ENCODE measurements at places on chromosomes 11 and 22. TPM values are rescaled to one million over a fixed set of nuclear protein-coding genes. Genes with fewer than 3 reads are reported as not detected.

DNA sequence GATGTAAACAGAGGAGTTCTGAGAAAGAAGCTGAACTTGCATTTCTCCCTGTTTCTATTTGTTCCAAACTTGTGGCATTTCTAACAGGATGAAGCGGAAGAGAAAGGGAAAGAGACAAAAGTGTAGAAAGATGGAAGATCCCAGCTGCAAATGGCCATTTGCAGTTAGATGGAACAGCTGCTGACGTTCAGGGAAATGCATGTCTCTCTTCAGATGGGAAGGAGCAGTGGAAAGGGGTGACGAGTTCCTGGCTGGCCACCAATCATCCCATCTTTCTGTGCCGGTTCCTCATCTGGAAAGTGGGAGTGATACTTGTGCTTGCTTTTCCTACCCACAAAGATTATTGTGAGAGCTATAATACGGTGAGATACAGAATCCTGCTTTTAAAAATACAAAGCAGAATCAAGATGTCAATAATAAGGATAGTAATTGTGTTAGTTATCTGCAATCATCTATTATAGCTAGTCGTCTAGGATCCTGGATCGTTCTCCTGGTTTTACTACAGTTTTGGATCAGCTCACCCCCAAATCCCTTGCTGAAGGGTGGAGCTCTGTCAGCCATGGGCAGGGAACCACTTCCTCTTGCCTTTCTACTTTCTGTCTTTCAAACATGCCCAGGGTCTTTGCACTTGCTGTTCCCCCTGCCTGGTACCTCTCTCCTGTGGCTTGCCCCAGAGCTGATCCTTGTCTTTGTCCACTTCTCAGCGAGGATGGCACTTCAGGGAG, 1.2 kb upstream of the TIMP3 start:
- no peak for DNase-seq

- peak; percentile 69 for DNase-seq
These were observed at the start of gene CYB5R2 for GRCh38 chr11:7672960-7673723. CYB5R2 (minus strand) TSS chr11:7673500; CDS start chr11:7672825, 675 bp downstream.

Gene CAT
- 167 TPM for total RNA-seq

DNA sequence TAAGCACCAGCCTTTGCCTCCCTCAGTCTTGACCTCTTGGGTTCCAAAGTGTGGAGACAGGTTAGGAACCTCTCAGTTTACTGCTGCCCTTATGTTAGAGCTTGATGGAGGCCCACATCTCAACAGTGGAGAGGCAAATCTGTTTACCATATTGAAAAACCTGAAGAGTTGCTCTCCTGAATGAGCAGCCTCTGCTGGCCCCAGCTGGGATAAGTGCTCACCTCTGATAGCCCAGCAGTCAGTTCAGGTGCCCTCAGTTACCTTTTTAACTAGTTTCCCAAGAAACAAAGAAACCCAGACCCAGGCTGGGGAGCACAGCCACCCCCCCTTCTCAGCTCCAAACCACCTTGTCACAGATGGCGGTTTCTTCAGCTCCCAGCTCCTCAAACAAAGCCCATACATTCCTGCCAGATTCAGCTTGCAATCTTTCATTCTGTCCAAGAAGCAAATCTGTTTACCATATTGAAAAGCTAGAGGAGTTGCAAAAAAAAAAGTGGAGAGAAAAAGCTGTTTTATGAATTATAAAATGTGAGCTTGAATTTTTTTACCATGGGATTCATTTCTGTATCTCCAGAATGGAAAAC, 57.2 kb downstream of the PPFIBP2 start:
- DNase-seq: no peak

Gene NTM
- not detected for total RNA-seq

DNA sequence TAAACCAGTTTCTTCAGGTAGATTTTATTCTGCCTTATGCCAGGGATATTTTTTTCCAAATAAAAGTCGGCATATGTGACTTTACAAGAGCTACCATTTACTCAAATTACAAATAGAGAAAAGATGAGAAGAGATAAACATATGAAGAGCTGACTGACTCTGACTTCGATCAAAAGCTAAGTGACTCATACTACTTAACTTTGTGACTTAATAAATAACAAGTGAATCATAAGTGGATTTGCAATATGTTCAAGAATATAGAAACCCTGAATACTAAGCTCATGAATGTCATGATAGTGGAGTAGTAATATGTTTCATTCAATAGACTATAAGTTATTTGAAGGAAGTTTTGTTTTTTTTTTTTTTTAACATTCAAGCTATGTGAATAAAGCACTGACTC, 130.5 kb upstream of the ANO3 start:
- DNase-seq: no peak

Gene JAML
- 2.3 TPM for total RNA-seq

Gene ETS1
- 30.0 TPM for total RNA-seq

Gene KRTAP5-3
- not detected for total RNA-seq

DNA sequence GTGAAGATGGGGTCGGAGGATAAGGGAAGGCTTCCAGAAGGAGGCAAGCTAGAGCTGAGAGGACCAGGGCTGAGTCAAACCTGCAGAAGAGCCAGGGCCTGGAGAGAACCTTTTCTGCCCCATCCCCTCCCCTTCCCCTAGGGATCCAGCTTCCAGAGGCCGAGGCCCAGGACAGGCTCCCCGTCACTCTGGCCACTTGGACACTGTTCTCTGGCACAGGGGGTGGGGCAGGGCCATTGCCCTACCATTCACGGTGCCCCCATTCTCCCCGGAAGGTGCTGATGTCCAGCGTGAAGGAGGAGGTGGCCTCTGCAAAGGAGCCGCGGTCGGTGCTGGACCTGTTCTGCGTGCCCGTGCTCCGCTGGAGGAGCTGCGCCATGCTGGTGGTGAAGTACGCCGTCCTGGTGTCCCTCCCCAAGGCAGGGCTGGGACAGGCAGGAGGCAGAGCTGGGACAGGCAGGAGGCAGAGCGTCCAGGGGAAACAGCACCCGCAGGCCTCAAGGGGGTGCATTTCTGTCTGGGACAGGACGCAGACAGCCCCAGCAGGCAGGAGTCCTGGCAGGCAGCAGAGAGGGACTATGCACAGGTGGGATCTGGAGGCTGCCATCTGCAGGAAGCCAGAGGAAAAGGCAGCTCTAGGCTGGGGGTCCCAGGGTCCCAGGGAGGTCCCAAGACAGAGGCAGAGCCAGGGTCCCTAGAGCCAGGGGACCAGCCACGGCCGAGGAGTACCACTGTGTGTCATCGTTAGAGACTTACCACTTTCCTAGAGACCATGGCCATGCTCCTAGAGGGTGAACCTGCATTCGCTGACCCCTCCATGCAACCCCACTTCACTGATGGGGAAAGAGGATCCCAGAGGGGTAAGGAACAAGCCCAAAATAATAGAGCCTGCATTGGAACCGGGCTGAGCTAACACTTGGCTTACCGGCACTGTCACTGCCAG, 25.8 kb upstream of the SLC22A12 start:
- no peak for DNase-seq
